ENCODE measurements at places on chromosomes 1 and 21. TPM values are rescaled to one million over a fixed set of nuclear protein-coding genes. Genes with fewer than 3 reads are reported as not detected.
A peak's percentile ranks its signal among the peaks of the same experiment; 100 is the strongest.

DNA sequence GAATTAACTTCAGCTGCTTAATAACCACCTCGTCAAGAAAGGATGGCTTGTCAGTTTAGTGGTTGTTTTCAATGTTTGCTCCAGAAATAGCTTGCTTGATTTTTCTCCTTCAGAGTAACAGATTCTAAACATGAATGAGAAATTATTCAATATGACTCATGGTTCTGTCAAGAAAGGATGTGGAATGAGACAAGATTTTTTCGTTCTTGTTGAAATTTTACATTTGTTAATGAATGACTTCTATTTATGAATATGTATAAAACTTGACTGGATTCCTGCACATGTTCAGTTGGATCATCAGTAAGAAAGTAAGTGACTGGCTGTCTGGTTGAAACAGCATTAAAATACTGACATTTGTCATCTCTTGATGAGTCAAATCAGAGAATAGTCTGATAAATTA lies 38.3 kb downstream of the IFI44 start:
- H3K27me3 ChIP-seq: no peaks in the 10 kb centered on the region
- no peak overlapping the region for H3K27ac ChIP-seq
- DNase-seq: no peak
- H3K36me3 ChIP-seq: no peaks in the 10 kb centered on the region
- peaks cover 14% of the 10 kb centered on the region for H3K4me1 ChIP-seq

GRCh38 chr1:13892671-13893325 lies 192.8 kb downstream of the PRDM2 start:
- no peak for DNase-seq
- peaks cover 7% of the 10 kb centered on the region for H3K4me1 ChIP-seq
- H3K27ac ChIP-seq: no peak overlapping the region
- no peaks in the 10 kb centered on the region for H3K36me3 ChIP-seq
- peaks cover 25% of the 10 kb centered on the region for H3K27me3 ChIP-seq
- H3K4me3 ChIP-seq: no peak overlapping the region

DNA sequence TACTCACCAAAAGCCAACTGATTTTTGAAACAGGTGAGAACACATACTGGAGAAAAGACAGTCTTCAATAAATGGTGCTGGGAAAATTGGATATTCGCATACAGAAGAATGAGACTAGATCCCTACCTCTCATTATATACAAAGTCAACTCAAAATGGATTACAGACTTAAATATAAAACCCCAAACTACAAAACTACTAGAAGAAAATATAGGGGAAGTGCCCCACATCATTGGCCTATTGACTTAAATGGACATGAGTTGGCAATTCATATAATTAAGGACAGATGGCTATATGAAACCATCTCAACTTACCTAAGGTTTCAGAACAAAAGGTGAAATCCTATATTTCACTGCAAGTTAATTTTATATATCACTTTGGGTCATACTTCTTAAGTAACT lies 60.1 kb downstream of the C4BPA start:
- H3K27ac ChIP-seq: no peak overlapping the region
- DNase-seq: no peak
- no peaks in the 10 kb centered on the region for H3K27me3 ChIP-seq
- no peaks in the 10 kb centered on the region for H3K36me3 ChIP-seq

ITGB2 gene
- polyA plus RNA-seq: 23.6 TPM

GRCh38 chr1:150187560-150187931 lies 37.8 kb downstream of the PLEKHO1 start:
- no peak overlapping the region for H3K27ac ChIP-seq
- H3K4me3 ChIP-seq: no peak overlapping the region
- H3K36me3 ChIP-seq: no peaks in the 10 kb centered on the region
- H3K4me1 ChIP-seq: peaks cover 4% of the 10 kb centered on the region
- DNase-seq: no peak

LDLRAD1 gene
- polyA plus RNA-seq: not detected

VWA5B1 gene
- not detected for polyA plus RNA-seq

DNA sequence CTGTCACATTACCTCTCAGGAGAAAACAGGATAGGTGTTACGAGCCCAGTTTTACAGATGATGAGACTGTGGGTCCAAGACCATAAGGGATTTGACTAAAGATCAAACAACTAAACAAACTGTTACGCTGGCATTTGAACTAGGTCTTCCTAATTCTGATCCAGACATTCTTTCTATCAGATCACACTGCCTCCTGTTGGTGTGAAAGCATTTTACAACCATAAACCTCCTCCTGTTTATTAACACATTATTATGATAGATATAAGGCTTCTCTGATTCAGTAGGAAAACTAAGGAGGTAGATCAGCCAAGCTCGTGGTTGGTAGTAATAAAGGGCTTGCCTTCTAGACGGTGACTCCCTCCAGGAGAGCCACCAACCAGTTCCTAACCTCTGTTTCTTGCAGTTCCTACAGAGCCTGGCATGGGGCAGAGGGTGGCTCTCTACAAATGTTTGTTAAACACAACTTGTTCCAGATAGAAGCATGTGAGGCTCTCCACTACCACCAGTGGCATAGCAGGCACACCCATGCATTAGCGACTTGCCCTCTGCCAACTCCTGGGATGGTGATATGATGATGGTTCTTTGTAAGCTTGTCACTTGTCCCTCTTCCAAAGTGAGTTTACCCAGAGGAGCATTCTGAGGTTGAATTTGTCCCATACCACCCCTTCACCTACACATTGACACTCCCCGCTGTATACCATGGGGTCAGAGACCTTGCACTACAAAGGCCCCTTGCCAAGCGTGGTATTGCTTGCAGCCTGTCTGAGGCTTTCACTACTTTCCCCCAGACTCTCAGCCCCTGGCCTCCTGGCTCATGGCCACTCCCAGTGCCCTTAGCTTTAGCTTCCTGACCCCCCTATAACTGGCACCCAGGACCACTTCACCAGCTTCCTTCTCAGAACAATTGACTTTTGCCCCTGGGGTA lies 96.4 kb upstream of the HOOK1 start:
- H3K27me3 ChIP-seq: no peaks in the 10 kb centered on the region
- H3K4me3 ChIP-seq: no peak overlapping the region
- no peak for DNase-seq
- H3K4me1 ChIP-seq: no peaks in the 10 kb centered on the region

AADACL3 gene
- not detected for polyA plus RNA-seq

DNA sequence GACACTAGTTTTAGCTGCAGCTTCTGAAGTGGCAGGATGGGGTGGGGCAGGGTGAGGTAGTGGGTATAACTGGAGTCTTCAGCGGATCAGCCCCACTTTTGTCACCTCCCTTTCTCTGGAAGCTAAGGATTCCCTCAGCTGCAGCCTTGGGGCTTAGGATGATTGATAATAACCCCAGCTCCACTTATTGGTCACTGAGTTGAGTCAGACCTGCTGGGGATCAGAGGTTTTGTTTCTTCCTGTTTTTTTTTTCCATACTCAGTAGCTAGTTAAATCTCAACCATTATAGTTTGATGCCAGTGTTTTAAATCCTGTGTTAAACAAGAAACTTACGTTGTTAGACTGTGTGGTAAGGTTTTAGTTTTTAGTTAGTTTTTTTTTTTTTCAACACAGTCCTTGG lies 57.2 kb downstream of the LAMC1 start:
- no peaks in the 10 kb centered on the region for H3K36me3 ChIP-seq
- H3K27me3 ChIP-seq: no peaks in the 10 kb centered on the region
- no peak overlapping the region for H3K4me3 ChIP-seq
- H3K27ac ChIP-seq: no peak overlapping the region
- DNase-seq: no peak

- H3K27ac ChIP-seq: no peak overlapping the region
- no peaks in the 10 kb centered on the region for H3K36me3 ChIP-seq
- no peak for DNase-seq
- H3K4me3 ChIP-seq: no peak overlapping the region
Measured at GRCh38 chr1:218572050-218572449, 226.9 kb downstream of the TGFB2 start.

GRCh38 chr1:212621949-212622305 lies 13.4 kb downstream of the ATF3 start:
- no peak overlapping the region for H3K27ac ChIP-seq
- DNase-seq: no peak
- H3K4me1 ChIP-seq: no peaks in the 10 kb centered on the region
- H3K4me3 ChIP-seq: no peak overlapping the region
- peaks cover 27% of the 10 kb centered on the region for H3K36me3 ChIP-seq

GRCh38 chr1:24074817-24075589 lies 36.9 kb downstream of the MYOM3 start:
- no peaks in the 10 kb centered on the region for H3K4me1 ChIP-seq
- H3K27me3 ChIP-seq: no peaks in the 10 kb centered on the region
- DNase-seq: no peak

KLF17 gene
- polyA plus RNA-seq: not detected

- no peak overlapping the region for H3K4me3 ChIP-seq
- no peaks in the 10 kb centered on the region for H3K4me1 ChIP-seq
- H3K36me3 ChIP-seq: no peaks in the 10 kb centered on the region
Measured at GRCh38 chr1:106688446-106688845, 368.0 kb upstream of the PRMT6 start.

- H3K4me1 ChIP-seq: no peaks in the 10 kb centered on the region
- H3K27ac ChIP-seq: no peak overlapping the region
- no peak for DNase-seq
- H3K36me3 ChIP-seq: no peaks in the 10 kb centered on the region
- H3K27me3 ChIP-seq: no peaks in the 10 kb centered on the region
Measured at GRCh38 chr21:35091496-35091895, 42.4 kb upstream of the RUNX1 start.

GRCh38 chr1:242140836-242141235 lies 141.9 kb upstream of the MAP1LC3C start:
- no peak overlapping the region for H3K27ac ChIP-seq
- no peaks in the 10 kb centered on the region for H3K36me3 ChIP-seq
- no peaks in the 10 kb centered on the region for H3K27me3 ChIP-seq
- no peak overlapping the region for H3K4me3 ChIP-seq
- no peak for DNase-seq

TPR gene
- polyA plus RNA-seq: 8.1 TPM

ATG4C gene
- 3.8 TPM for polyA plus RNA-seq

DNA sequence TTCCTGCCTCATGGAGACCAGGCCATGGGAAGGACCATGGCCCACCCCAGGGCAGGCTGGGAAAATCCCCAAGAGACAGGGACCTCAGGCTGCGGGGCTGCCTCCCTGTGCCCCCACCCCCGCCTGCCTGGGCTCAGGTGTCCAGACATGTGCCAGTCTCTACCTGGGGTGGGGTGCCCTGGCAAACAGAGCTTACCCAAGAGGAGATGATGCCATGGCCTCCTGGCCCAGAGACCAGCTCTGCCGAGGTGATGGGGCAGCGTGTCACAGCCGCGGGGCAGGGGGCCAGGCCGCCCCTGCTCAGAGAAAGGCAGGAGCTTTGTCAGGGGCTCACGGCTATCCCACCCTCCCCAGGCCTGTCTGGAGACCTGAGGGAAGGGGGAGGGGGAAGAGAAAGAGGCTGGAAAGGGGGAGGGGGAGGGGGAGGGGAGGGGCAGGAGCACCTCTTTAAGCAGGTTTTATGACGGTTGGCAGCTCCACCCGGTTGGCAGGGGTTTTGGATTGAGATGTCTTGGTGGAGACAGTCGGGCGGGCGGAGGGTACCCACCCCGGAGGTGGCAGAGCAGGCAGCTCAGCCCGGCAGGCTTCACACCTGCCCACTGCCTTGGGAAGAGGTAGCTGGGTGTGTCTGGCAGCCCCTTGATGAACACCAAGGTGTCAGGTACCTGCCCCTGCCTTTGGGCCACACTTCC lies 101.5 kb upstream of the IFFO2 start:
- no peak for DNase-seq

DNA sequence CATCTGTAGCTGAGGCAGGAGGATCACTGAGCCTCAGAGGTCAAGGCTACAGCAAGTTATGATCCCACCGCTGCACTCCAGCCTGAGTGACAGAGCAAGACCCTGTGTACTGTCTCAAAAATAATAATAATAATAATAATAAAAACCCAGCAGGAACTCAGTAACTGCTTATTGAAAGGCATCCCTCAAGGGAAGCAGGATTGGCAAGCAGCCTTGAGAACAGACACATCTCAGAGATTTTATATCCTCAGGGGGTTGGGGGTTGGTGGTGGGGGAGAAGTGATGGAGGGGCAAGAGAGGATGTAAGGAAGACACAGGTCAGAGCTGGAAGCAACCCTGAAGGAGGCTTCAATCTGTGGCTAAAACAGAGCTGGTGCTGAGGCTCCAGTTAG lies 29.6 kb downstream of the GNB1 start:
- H3K27ac ChIP-seq: no peak overlapping the region
- peaks cover 28% of the 10 kb centered on the region for H3K4me1 ChIP-seq
- no peaks in the 10 kb centered on the region for H3K27me3 ChIP-seq

HMGN1 gene
- polyA plus RNA-seq: 41.2 TPM

DNA sequence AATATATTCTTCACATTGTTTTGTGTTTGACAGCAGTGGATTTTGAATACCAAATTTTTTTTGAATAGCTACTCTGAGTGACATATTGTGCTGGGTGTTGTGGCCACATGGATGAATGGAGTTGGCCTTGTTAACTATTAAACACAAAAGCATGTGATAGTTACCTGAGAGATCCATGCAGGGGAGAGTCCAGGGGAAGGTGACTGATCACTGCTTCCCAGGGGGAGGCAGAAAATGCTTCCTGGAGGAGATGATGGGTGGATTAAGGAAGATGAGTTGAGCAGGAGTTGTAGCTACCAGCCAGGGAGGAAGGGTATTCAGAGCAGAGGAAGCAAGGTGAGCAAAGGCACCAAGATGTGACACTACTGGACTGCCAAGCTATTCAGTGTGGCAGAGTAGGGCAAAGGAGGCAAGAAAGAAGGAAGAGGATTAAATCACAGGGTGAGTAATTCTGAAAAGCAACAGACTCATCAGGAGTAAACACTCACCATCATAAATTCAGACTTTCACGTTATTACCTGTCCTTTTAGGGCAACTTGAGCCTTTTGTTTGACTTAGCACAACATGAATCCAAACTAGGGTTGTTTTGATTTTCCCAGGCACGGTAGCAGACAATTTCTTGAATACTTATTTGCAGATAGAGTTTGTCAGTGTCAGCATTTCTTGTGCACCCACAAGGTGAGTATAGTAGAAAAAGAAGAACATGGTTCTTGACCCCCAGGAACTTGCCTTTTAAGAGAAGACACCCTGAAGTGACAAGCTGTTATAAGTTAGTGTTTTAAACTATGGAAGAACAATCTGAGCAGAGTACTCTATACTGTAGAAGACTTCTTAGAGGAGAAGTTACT lies 4.2 kb downstream of the CD46 start:
- no peaks in the 10 kb centered on the region for H3K27me3 ChIP-seq
- peak overlapping the region; percentile 51 for H3K27ac ChIP-seq
- DNase-seq: no peak
- no peak overlapping the region for H3K4me3 ChIP-seq
- peaks cover 6% of the 10 kb centered on the region for H3K4me1 ChIP-seq

DNA sequence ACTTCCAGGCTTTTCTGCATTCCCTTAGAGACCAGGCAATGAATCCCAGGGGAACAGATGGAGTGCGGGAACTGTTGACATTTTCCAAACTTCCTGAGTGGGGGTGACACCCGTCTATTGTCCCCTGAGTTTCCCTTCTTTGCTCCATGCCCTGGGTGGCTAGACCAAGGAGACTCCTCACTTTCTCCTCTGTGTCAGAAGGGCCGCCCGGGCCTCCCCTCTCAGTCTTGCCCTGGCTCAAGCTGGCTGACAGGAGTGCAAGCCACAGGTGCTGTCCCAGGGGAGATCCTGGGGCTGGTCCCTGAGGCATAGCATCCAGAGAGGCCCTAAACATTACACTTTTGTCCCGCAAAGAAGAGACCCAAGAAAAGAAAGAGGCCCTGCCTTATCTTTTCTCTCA lies 62.8 kb downstream of the DDX20 start:
- no peaks in the 10 kb centered on the region for H3K4me1 ChIP-seq
- no peaks in the 10 kb centered on the region for H3K36me3 ChIP-seq
- DNase-seq: no peak
- H3K27me3 ChIP-seq: no peaks in the 10 kb centered on the region
- no peak overlapping the region for H3K27ac ChIP-seq
- H3K4me3 ChIP-seq: no peak overlapping the region

LRRN2 gene
- polyA plus RNA-seq: 0.14 TPM

- no peaks in the 10 kb centered on the region for H3K27me3 ChIP-seq
- no peak overlapping the region for H3K27ac ChIP-seq
- H3K4me1 ChIP-seq: no peaks in the 10 kb centered on the region
- no peak overlapping the region for H3K4me3 ChIP-seq
- H3K36me3 ChIP-seq: no peaks in the 10 kb centered on the region
- no peak for DNase-seq
Measured at GRCh38 chr1:177561436-177561835, 390.7 kb downstream of the BRINP2 start.
